ENCODE measurements at places on chromosomes 7 and 10.

- DNase-seq = no peak
Observed at GRCh38 chr7:43111630-43112458, 603 bp upstream of the HECW1 start.

DNA sequence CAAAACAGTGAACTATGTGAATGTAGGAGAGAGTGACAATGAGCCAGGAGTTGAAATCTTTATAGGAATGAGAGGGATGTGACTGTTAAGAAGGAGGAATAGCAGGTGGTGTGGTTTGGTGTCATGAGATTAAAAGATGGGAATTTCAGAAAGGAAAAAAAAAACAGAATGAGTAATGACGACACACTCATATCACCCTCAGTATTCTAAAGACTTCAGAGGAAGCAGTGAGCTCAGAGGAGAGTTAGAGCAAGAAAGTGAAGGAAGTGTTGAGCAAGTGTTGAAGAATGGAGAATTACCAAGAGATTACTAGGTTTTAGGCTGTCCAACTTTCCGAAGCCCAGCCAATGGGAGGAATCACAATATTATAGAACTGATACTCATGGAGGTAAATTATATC, 220.5 kb upstream of the HGF start:
- DNase-seq = no peak

- no peak for DNase-seq
Observed at GRCh38 chr10:60652628-60653027, 125.7 kb upstream of the CDK1 start.

- DNase-seq = no peak
Observed at GRCh38 chr7:104162081-104162480, 45.7 kb downstream of the ORC5 start.

DNA sequence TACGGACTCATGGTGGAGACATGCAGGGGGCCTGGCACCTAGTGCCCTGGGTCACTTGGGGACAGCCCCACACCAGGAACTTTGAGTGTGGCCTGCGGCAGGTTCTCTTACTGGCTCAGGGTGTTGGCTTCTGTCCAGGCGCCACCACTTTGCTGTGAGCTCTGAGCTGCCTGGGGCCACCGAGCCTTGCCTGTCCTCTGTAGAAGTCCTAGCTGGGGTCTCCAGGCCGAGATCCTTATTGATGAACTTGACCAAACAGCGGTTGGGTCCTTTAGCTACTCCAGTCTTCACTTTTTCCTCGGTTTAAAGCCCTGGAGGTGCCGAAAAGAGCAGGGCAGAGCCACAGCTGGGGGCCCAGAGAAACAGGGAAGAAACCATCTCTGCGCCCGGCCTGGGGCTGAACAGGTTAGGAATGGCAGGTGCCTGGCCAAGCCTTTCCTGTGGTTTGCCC, 41.3 kb downstream of the ZNF467 start:
- no peak for DNase-seq
